ENCODE measurements at places on chromosomes 5 and 9.

DNA sequence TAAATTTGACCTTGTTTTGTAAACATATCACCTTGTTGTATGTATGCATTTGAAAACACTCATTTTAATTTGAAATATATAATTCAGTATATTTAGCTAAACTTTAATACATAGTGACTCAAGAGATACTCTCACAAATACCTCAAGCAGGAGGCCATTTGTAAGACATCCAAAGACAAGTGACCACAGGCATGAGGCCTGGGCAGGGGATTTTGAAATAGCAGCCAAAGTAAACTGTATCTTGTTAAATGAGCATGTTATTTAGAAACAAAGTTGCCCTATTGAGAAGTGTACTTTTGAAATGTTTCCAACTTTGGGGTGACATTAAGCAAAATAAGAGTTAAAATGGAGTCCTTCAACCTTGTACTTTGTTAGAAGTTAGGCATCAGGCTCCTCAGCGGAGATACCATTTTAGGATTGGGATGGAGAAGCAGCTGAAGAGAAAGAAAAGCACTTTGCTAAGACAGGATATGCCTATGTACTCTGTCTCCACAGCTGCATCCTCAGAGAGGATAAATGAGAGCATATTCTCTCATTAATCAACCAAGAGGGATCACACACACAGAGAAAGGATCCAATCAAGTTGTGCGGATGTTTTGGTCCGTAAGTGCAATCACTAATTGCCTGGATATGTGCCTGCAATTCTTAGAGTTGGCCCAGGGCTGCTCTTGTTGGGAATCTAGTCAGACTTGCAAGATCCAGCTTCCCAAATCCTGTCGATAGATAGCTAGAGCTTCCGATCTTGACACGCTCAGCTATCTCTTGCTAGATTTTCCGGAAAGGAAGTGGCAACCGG, 157.5 kb upstream of the HAPLN1 start:
- no peak for DNase-seq

DNA sequence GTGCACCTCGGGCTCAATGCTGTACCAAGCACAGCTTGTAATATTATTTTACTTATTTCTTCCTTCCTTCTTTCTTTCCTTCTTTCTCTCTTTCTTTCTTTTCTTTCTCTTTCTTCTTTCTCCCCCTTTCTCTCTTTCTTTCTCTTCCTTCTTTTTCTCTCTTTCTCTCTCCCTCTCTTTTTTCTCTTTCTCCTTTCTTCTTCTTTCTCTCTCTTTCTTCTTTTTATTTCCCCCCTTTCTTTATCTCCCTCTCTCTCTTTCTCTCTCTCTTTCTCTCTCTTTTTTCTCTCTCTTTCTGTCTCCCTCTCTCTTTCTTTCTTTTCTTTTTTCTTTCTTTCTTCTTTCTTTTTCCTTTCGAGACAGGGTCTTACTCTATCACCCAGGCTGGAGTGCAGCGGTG, 32.7 kb upstream of the GNE start:
- DNase-seq: no peak

DNA sequence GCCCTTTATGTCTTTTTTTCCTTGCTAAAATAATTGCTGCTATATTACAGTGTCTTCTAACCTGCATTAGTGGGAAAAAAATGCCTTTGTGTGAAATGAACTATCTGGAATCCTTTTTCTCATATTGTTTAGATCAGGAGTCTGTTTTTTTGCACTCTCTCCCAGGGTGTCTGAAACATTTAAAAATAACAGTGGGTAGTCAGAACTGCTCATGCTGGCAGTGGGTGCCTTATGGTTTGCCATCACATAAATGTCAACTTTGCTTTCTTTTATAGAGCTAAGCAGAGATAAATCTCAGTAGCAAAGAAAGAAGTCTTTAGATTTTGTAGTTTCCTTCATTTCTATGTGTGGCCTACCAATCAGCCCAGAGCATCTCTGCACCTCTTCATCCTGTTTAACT, 347.8 kb upstream of the RGMB start:
- no peak for DNase-seq

- DNase-seq: no peak
Measured at GRCh38 chr9:34508951-34509350, 13.8 kb downstream of the ENHO start.

GRCh38 chr5:80094236-80094738, 59.1 kb downstream of the THBS4 start:
- DNase-seq: no peak

DNA sequence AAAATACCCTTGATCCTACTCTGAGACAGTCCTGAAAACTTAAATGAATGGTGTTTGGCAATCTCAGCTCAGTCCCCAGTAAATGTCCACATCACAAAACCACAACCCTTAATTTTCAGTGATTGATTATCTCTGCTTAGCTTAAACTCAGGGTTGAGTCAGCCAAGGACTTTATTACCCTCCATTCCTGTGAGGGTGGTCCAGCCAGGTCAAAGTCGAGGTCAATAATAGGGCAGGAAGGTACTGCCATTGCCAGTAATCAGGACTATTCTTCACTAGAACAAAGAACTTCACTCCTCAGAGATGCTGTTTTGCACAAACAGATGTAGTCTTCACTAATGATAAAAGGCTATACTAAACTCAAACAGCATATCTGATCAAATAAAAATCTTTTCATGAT, 499.4 kb downstream of the ISL1 start:
- DNase-seq: no peak

DNA sequence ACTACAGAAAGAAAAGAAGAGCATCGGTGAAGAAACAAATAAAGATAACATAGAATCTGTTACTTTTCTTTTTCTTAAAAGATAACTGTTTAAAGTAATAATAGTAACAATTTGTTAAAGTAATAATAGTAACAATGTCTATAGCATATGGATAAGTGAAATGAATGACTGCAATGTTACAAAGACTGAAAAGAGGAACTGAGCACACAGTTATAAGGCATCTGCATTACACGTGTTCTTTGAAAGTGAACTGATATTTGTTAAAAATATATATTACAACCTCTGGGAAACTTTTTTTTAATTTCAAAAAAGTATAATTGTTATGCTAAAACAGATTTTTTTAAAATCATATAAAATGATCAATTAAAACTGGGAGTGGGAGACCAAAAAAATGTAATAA, 88.4 kb upstream of the FST start:
- no peak for DNase-seq

DNA sequence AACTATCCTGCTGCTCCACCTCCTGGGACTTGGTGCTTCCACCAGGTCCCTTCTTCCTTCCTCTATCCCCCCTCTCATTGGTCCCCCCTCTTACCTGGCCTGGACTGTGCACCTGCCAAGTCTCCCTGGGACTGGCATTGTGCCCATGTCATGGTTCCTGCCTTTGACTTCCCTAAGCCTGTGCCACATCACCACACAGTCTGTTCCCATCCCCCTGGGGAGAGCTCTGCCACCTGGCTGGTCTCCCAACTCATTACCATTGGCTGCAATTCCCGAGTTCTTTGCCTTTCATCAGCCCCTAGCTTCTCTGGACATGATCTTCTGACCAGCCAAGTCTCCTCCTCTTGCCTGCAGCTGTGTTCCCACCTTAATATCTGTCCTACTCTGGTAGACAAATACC, 180.3 kb downstream of the SREK1 start:
- DNase-seq: no peak

DNA sequence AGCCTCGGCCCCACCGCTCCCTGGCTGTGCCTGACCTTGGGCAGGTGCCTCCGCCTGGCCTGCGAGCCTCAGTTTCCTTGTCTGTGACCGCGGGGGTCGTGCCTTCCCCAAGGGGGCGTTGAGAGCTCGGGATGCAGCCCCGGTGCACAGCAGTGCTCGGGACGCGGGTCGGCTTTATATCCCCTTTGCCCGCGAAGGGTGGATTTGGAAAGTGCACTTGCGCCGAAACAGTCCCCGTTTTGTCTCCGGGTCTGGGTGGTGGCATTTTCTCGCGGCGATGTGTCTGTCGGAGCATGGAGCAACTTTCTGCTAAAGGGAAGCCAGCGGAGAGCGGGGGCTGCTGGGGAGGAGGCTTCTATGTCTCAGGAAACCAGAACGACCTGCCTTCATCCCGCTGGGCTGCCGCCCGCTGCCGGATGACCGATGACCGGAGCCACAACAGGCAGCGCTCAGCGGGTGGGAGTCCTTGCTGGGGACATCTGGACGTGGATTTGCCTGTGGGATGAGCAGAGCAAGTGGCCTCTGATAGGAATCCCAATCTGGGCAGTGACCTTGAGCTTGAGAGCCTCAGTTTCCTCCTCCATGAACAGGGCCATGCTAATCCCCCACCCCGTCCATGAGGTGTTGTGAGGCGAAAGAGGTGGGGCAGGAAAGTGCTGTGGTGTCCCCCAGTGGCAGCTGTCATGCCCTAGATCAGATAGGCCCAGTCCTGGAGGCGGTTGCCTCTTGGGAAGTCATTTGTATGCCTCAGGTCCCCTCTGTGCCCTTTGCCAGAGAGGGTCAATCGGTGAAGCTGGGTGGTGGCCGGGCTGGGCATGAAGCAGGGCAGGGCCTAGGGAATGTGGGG, 651 bp downstream of the HRH2 start:
- peak; percentile 20 for DNase-seq

DNA sequence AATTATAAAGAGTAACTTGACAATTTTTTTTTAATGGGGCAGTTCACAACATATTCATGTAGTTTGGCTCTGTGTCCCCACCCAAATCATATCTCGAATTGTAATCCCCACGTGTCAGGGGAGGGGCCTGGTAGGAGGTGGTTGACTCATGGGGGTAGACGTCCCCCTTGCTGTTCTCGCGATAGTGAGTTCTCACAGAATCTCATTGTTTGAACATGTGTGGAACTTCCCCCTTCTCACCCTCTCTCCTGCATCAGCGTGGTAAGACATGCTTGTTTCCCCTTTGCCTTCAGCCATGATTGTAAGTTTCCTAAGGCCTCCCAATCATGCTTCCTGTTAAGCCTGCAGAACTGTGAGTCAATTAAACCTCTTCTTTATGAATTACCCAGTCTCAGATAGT, 40.7 kb downstream of the FBXW11 start:
- DNase-seq: no peak

DNA sequence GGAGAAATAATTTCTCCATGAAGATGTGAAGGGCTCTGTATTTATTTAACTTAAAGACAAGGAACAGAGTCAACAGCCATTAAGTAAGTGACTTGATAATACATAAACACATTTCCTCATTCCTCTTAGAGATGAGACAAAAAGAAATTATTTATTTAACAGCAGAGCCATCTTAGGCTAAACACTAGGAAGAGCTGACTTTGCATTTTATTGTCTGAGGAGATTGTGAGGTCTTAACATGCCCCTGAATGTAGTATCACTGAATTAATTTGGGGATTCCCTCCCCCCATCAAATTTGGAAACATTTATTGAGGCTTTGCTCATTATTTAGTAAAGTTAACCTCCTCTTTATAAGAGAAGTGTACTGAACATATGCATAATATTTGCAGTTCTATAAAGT, 35.2 kb downstream of the TAS2R1 start:
- no peak for DNase-seq

- no peak for DNase-seq
Measured at GRCh38 chr5:57501414-57502201, 19.0 kb upstream of the ACTBL2 start.

GRCh38 chr9:4771788-4772187, 21.0 kb upstream of the RCL1 start:
- DNase-seq: no peak

DNA sequence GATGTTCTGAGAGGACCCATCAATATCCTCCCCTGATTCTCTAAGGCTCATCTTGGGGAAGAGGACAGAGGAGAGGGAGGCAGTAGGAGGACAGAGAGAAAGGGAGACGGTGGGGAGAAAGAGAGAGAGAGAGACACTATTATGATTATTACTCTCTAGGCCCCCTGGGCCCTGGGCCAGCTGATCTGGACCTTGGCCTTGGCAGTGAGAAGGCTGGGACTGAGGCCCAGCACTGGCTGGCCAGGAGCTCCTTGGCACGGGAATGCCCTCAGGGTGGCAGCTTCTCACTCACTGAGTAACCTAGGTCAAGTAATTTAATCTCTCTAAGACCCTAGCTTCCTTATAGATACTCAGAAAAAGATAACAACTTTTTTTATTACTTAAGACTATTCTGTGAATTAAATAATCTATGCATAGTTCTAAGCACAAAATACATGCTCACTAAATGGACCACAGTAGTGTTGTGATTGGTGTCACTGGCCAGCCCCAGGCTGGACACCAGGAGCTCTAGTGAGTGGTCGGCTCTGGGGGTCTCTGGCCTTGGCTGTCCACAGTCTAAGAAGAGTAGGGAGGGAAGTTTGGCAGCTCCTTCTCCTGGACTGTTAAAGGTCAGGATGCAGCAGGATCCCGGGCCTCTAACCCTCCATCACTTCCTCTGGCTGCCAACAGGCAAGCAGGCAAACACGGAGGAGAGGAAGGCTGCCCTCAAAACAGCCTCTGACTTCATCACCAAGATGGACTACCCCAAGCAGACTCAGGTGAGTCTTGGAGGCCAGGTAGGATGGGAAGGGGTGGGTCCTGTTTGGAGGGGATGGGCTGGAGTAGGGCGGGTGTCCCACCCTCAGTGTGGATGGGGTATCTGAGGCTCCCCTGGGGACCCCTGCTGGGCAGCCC, 50.0 kb downstream of the GSN start:
- DNase-seq: no peak

- DNase-seq: no peak
Measured at GRCh38 chr9:98552331-98552730, 156.4 kb downstream of the GABBR2 start.

DNA sequence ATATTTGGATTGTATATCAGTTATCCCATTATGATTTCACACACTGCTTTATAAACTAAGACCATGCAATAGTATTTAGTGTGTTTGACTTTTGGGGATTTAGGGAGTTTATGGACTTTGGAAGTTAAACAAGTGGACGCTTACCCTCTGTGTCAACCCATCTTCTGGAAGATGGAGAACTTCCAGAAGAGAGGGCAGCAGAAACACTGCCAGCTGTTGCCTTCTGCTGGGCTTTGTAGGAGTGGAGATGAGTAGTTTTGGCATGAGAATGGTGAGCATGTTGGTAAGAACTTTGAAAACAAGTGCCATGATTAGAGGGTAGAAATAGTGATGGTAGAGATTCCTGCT, 2.2 kb downstream of the DNAJC25 start:
- DNase-seq: no peak

GRCh38 chr5:157477814-157478494, 17.9 kb downstream of the NIPAL4 start:
- DNase-seq: no peak

GRCh38 chr5:55176176-55176818, 3.3 kb upstream of the CDC20B start:
- DNase-seq: no peak

DNA sequence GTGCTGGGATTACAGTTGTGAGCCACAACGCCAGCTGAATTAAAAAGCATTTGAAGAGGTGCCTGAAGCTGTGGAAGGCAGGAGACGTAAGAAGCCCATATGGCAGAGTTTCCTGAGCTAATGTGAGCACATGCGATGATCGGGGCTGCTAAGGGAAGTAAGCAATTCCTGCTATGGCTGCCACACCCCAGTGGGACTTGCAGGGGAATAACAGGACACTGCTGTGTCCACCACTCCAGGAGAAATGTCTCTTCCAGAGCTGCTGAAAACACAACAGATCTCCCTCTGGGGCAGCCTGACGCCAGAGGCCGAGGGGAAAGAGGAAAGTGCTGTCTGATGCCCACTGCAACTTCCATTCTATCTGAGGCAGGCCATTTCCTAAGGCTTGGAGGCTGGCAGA, 46.2 kb upstream of the ANKRD55 start:
- DNase-seq: no peak

GRCh38 chr9:82421498-82421897, 432.9 kb downstream of the SPATA31D1 start:
- no peak for DNase-seq

Data from CD4-positive, alpha-beta T cell treated with Interleukin-12 subunit alpha and Interleukin-12 subunit beta, for 1 hour (primary cell).